ENCODE measurements at places on chromosomes 12 and 14.

DNA sequence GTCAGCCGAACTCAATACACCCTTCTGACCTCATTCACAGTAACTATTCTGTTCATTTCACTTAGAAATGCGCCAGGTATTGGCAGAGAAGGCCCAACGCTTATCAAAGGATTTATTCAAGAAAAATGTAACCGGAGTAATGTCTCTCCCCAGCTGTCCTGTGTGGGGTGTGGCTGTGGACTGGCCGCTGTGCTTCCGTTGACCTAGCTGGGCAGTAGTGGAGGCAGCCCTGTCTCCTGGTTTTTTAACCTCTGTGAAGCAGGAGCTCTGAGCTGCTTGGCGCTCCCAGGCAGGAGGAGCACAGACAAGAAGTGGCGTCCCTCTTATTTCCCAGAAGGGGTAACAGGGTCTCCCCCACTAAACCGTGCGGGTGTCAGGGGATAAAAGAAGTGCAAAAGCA, 85.2 kb downstream of the ESR2 start:
- DNase-seq: no peak

DNA sequence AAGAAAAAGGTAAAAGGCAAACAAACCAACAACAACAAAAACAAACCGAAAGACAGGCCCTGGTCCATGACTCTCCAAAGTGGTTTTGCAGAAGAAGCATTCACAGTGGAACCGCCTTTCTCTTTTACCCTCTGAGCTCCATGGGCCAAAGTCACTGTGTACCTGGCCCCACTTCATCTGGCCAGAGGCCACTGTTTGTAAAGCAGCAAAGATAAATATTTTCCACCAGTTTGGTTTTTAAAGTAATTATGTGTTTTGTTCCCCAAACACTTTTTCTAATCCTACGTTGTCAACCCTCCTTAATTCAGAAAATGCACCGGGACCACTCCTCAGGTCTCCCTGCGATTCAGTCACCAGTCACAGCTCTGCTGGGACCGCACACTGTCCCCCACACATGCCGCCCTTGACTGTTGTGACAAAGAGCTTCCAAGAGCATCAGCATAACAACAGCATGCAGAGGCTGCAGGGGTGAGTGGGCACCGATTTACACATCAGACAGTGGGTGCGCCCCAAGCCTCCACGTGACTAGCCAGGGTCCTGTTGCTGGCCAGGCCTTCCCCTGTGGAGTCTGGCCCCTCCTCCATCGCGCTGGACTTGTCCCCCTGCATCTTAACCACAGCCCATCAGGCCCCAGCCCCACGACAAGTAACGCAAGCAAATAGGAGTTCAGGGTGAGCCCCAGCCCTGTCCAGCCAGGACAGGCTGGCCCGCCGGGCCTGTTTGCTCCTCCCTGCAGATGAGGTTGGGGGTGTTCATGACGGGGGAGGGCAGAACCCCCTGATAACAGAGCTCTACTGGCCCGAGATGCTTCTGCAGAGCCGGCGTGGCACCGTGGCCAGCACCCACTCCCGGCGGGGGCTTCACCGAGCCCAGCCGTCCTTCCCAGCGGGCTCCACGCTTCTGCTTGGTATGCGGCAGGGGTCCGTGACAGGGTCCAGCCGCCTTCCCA, 65.2 kb upstream of the DIO3 start:
- peak; percentile 72 for DNase-seq

GRCh38 chr14:95294834-95295599, 24.7 kb downstream of the CLMN start:
- no peak for DNase-seq

DNA sequence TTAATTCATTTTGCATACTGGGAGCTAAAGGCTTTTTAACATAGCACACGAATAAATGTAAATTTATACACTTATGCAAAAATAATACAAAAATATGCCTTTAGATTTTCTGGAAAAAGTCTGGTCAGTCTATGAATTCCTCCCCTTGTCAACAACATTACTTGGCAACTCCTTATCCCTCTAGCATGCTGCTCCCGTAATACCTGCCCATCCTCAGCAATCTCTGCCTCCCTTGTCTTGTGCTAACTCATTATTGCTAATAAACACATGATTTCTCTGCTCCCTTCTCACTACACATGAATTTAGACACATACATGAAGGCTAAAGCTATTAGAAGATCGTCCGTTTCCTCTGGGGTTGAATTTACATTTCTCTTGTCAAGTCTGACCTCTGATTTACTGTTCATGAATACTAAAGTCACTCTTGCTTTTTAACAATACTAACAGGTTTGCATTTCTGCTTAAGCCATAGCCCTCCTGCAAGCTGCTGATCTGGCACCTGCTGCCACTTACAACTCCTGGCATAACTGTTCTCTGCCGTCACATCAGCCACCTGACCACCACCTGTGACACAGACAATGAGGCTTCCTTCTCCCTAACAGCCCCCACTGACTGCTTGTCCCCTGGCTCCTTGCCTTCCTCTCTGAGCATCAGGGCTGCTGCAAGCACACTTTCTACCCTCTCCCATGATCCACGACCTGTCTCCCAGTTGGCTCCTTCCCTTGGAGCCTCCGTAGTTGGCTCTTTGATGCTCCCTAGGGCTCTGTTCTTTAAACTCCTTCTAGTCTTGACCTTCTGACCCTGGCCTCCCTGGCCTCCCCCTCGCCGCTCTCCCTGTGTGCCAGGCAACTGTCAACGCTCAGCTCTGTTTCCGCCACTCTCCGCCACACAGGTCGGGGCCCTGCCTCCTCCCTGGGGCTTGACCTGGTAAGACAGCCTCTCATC, 177.6 kb downstream of the CALM1 start:
- DNase-seq: no peak

GRCh38 chr14:65301862-65302539, 110.5 kb upstream of the FUT8 start:
- DNase-seq: no peak

DNA sequence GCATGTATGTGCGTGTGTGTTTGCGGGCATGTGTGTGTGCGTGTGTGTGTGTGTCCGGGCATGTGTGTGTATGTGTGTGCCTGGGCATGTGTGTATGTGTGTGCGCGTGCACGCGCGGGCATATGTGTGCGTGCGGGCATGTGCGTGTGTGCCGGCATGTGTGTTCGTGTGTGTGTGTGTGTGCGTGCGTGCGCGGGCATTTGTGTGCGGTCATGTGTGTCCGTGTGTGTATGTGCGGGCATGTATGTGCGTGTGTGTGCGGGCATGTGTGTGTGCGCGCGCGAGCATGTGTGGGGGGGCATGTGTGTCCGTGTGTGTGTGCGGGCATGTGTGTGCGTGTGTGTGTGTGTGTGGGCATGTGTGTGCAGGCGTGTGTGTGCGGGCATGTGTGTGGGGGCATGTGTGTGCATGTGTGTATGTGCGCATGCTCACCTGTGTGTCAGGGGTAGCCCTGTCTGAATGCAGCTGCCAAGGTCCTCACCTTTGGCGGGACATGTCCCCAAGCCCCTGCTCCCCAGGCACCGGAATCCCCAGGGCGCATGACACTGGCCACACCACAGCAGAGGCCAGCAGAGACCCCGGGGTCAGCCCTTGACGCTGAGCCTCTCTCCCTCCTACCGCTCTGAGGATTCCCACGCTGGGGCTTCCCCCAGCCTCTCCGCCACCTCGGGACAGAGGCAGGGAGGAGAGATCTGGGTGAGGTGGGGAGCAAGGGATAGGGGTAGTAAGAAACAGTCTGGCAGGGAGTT, 109.5 kb upstream of the NCOR2 start:
- DNase-seq: no peak

DNA sequence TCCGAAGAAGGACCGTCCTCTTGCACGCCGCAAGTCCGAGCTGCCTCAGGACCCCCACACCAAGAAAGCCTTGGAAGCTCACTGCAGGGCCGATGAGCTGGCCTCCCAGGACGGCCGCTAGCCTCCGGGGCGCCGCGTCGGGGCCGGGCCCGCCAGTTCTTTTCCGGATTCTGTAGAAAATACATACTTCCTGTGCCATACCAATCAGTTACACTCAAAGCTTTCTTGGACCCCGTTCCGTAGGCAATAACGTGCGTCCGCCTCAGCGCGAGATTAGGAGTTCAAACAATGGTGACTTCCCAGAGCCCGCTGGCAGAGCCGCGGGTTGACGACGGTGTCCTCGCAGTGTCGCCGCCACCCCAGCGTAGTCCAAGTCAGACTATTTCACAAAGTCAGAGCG, 39.2 kb upstream of the DYNC1H1 start:
- no peak for DNase-seq

GRCh38 chr14:93946104-93946503, 19.0 kb downstream of the FAM181A start:
- DNase-seq: no peak

- no peak for DNase-seq
These were observed 386.7 kb downstream of the LRIG3 start for GRCh38 chr12:58533652-58534051.

- DNase-seq: no peak
These were observed 2.6 kb upstream of the OSBPL8 start for GRCh38 chr12:76562130-76562529.

DNA sequence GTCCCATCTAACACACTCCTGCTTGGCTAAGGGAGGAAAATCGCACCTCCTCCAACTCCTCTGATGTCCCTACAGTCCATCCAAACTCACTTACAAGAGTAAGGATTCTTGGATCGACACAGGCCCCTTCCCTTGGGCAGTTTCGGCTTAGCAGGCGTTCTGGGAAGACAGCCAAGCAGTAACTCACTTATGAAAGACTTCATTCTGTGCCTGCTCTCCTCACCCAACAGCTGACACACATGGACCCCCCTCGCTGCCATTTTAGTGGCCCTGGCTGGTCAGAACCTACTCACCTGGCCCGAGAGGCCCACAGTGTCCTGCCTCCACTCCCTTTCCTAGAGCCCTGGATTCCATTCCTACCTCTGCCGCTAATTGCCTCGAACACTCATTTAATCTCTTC, 52.3 kb upstream of the BCL2L14 start:
- DNase-seq: peak; percentile 40

GRCh38 chr12:122860040-122860853, 25.0 kb downstream of the HIP1R start:
- peak; percentile 76 for DNase-seq

DNA sequence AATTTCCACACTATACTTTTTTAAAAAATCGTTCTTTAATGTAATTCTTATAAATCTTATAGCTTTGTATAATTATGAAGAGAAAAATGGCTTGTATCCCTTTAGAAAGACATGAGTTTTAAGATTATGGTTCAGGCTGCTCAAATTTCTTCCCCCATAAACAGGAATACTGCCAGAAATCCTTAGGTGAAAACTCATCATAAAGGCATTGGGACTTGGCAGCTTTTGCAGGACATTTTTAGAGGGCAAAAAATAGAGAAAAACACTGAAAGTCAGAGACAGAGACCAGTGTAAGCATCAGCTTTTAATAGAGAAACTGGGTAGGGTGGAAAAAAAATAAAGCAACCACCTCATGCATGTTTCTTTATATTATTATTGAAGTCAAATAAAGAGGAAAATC, 29.1 kb downstream of the LRRK2 start:
- no peak for DNase-seq

DNA sequence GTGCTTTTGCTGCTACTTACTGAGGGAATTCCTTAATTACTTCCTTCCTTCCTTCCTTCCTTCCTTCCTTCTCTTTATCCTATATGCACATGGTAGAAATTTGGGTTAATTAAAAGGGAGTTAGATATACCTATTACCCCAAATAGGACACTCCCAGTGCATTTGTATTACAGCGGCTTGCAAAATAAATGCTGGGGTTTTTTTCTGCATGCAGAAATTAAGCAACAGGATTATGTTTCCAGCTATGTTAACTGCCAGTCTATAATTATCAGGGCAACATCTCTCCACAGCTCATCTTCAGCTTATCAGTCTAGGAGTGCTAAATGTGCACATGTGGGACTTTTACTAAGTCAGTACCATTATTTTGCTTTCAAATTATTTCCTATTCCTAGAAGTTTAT, 132.9 kb upstream of the SLC35F4 start:
- DNase-seq: no peak

- DNase-seq: no peak
These were observed 27.3 kb downstream of the TTC5 start for GRCh38 chr14:20278414-20278813.

- no peak for DNase-seq
These were observed 35.0 kb upstream of the MANSC4 start for GRCh38 chr12:27814851-27815591.

DNA sequence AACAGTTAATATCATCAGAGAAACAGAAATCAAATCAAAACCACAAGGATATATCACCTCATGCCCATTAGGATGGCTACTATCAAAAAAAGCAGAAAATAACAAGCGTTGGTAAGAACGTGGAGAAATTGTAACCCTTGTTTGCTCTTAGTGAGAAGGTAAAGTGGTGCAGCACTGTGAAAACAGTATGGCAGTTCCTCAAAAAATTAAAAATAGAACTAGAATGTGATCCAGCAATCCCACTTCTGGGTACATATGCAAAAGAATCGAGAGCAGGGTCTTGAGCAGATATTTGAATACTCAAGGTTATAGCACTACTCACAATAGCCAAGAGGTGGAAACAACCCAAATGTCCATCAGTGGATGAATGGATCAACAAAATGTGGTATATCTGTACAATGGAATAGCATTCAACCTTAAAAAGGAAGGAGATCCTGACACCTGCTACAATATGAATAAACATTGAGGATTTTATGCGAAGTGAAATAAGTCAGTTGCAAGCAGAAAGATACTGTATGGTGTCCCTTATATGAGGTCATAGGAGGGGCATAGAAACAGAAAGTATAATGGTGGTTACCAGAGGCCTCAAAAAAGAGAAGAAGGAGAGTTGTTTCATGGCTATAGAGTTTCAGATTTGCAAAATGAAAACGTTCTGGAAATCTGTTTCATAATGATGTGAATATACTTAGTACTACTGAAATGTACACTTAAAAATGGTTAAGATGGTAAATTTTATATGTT, 131.0 kb upstream of the EEA1 start:
- DNase-seq: no peak

GRCh38 chr14:106222731-106223130, 696.3 kb downstream of the TMEM121 start:
- no peak for DNase-seq

GRCh38 chr12:6753772-6754356, 923 bp upstream of the MLF2 start:
- no peak for DNase-seq

- DNase-seq: peak; percentile 84
These were observed 73.2 kb downstream of the SUSD6 start for GRCh38 chr14:69684461-69685217.

GRCh38 chr12:24919346-24920001, 29.4 kb downstream of the BCAT1 start:
- DNase-seq: no peak

DNA sequence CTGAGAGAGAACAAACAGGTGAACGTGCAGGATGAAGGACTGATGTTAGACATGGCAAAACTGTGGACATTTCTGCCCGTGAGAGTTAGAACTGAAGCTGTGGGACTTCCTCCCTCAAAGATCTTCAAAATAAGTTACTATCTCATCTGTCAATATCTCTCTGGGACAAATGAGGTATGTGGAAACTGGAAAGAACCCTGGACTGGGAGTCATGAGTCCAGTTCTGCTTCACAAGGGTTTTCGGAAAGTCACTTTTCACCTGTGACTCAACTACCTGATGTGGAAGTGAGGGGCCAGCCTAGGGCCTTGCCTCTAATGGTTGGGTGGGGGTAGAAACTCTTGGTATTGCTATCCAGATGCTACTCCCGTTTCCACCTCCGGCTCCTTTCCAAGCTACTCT, 47.3 kb downstream of the RAB35 start:
- DNase-seq: no peak

GRCh38 chr12:88218293-88218692, 76.2 kb downstream of the TMTC3 start:
- DNase-seq: no peak

- DNase-seq: no peak
These were observed 52.8 kb upstream of the LRTM2 start for GRCh38 chr12:1767407-1768090.

- DNase-seq: no peak
These were observed 92.4 kb downstream of the RPS6KA5 start for GRCh38 chr14:90968025-90968424.

Data from lower leg skin (tissue), 4 donors.